ENCODE measurements at places on chromosomes 2 and 18.

- no peak for DNase-seq
Measured at GRCh38 chr18:79481046-79481790, 85.5 kb downstream of the NFATC1 start.

- DNase-seq = no peak
Measured at GRCh38 chr2:1153920-1154319, 203.3 kb downstream of the SNTG2 start.

- peak; percentile 51 for DNase-seq
Measured at GRCh38 chr2:24586955-24587354, 95.9 kb downstream of the NCOA1 start.

DNA sequence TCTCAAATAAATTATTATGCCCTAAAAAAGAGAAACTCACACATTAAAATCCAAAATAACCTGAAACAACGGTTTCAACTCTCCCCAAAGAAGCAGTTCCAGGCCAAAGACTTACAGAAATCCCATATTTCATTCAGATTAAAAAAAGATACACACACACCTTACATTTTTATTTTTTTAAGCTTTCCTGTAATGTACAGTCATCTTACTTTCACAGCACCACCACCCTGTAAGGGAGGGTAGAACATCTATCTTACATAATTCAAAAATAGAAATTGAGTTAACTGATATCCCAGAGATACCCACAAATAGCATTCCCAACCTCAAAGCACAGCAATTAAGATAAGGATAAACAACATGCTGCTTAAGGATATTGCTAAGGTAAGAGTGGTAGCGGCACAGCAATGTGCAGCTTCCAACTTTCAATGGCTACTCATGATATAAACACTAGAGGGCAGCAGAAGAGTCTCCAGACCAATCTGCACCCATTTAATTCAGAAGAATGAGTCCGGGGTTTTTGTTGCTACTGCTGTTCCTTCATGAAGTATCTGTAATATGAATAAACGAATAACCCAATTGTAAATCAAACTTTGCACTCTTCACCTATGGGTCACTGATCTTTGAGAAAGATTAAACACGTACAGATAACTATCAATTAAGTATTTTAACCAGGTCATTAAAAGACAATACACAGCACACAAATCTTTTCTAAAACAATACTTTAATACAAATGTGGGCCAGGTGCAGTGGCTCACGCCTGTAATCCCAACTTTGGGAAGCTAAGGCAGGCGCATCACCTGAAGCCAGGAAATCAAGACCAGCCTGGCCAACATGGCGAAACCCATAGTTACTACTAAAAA is 11.3 kb downstream of the GFPT1 start:
- no peak for DNase-seq

DNA sequence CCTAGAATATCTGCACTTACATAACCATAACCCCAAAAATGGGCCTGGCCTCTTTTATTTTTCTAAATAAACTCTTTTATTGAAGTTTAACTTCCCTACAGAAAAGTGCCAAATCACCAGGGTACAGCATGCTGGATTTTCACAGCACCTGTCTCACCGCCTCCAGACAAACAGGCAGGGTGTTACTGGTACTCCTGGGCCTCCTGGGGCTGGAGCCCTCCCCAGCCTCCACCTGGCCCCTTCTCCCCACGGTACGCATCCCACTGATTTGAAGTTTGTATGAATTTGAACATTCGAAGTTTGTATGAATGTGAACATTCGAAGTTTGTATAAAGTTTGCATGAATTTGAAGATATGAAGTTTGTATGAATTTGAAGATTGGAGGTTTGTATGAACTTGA is 232.1 kb downstream of the NDUFA10 start:
- no peak for DNase-seq

Data from stimulated activated naive B cell treated with anti-CD40 and anti-IgM and Interleukin-4, amounts not matched to agents 10 μg/mL and 1 μg/mL and 100 μg/mL, for 72 hours (primary cell).